ENCODE measurements at places on chromosomes 7 and 10.
A peak's percentile ranks its signal among the peaks of the same experiment; 100 is the strongest.

DNA sequence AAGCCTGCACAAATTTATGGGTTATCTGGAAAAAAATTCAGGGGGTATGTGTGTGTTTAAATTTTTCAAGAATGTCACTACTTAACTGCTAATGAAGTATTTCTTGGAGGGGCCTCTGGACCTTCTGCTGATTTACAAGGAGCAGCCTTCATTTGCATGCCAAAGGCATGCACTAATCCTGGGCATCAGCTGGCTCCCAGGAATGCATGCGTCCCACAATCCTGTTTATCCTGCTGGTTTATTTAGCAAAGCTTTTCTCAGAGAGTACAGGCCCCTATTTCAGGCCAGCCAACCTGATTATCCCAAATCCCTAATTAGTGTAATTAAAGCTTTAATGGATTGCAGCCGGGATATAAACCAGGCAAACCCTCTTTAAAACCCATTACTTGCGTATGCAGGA is 170.4 kb downstream of the TAX1BP1 start:
- DNase-seq: no peak

GRCh38 chr7:69827140-69827539 is 228.9 kb downstream of the AUTS2 start:
- no peak for DNase-seq

DNA sequence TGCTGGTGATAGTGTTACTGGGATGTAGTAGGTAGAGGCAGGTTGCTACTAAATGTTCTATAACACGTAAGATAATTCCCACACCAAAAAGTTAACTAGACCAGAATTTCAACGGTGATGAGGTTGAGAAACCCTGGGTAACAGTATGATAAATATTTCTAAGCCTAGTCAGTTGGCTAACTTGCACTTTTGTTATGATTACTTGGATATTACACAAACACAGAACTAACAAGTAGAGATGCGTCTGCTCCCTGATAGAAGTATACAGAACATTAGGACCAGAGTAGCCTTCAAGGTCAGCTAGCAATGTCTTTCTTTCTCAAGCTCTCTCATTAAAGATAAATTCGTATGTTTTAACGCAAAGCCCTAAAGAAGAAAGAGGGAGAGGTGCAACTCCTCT is 86.2 kb upstream of the FZD8 start:
- DNase-seq: no peak

DNA sequence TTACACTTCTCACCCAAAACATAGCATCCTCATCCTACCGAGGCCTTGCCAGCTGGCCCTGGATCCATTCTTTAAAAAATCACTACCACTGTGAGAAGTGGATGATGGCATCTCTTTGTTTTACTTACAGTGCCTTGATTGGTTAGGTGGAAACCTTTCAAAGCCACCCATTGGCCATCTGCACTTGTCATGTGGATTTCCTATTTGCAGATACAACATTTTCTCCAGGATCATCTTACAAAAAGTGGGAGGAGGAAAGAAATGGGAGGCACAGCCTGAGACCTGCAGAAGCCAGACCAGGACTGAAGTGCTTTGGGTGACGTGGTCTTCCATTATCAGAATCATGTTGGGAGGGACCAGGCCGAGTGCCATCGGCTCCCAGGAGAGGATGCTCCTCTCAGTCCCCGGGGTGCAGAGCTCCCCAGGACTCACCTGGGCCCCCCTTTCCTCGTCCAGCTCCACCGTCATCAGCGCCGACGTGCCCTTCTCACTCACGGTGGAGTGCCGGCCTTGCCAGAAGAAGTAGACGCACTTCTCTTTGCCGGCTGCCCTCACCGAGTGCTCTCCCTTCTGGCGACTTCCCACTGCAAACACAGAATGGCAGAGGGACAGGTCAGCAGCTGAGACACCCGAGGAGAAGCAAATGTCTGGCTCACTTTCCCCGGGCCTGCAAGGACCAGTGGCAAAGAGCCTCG is 161.2 kb downstream of the SVIL start:
- no peak for DNase-seq

GRCh38 chr7:81665236-81665635 is 104.6 kb downstream of the HGF start:
- no peak for DNase-seq

DNA sequence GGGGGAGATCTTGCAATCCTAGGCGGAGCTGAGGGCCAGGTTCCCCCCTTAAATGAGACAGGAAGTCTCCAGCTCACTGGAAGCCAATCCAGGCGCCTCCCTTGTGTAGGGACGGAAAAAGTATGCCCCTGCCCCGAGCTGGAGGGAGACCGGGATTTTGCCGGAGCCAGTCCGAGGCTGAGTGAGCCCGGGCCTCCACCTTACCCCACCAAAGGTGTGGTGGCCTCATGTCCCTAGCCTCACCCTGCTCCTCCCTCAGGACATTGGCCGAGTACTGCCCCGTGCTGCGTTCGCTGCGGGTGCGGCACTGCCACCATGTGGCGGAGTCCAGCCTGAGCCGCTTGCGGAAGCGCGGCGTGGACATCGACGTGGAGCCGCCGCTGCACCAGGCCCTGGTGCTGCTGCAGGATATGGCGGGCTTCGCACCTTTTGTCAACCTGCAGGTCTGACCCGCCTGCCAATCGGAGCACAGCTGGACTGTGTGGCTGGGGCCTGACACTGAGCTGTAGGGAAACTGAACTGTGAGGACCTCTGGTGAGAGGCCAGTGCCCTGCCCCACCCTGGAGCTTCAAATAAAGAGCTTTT is 2.0 kb downstream of the FBXL15 start:
- DNase-seq: peak; percentile 37

DNA sequence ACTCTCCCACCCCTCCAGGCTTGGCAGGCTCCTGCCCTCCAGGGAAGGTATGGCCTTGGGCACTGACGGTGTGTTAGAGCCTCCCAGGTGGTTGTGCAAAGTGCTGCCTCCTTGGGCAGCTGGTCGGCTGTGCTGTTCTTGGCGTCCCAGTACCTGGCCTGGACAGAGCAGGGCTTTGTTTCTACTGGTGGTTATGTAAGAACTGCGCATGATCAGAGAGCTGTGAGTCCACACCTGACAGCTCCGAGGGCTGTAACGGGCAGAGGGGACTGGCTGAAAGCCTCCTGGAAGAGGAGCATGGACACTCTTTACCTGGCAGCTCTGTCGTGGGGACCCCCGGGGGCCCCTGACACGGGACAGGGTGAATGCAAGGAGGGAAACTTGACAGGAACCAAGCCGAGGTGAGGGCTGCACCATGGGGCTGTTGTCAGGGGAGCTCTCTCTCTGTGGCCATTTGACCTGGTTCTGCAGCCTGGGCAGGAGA is 3.1 kb upstream of the SFRP5 start:
- no peak for DNase-seq

DNA sequence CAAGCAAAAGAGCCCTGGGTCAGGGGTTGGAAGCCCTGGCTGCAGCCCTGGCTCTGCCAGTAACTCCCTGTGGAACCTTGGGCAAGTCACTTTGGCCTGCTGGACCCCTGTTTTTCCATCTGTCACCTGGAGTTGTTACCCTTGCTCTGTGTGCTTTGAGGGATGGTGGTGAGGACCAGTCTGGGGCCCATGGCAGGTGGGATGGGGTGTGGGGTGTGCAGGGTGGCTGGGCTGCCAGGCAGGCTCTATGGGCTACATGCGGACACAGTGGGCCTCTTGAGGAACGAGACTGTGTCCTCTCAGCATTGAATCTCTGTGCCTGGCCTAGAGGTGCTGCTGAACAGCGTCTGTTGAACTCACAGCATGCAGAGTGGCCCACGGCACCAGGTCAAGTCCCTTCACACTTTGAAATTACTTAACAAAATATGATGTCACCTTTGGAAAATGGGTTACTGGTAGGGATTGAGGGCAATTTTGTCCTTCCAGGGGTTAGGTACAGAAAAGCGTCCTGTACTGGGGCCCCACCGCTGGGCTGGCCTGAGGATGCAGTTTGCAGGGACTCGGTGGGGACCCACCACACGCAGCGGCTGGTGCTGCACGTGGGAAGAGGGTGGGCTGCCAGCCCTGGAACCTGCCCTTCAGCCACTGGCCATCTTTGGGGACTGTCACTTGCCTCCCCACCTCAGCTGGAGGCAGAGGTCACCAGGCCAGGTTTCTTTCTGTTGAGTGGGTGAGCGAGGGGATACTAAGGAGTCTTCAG is 45.3 kb downstream of the PRF1 start:
- no peak for DNase-seq

- DNase-seq: no peak
Observed at GRCh38 chr7:81743665-81744064, 26.2 kb downstream of the HGF start.

DNA sequence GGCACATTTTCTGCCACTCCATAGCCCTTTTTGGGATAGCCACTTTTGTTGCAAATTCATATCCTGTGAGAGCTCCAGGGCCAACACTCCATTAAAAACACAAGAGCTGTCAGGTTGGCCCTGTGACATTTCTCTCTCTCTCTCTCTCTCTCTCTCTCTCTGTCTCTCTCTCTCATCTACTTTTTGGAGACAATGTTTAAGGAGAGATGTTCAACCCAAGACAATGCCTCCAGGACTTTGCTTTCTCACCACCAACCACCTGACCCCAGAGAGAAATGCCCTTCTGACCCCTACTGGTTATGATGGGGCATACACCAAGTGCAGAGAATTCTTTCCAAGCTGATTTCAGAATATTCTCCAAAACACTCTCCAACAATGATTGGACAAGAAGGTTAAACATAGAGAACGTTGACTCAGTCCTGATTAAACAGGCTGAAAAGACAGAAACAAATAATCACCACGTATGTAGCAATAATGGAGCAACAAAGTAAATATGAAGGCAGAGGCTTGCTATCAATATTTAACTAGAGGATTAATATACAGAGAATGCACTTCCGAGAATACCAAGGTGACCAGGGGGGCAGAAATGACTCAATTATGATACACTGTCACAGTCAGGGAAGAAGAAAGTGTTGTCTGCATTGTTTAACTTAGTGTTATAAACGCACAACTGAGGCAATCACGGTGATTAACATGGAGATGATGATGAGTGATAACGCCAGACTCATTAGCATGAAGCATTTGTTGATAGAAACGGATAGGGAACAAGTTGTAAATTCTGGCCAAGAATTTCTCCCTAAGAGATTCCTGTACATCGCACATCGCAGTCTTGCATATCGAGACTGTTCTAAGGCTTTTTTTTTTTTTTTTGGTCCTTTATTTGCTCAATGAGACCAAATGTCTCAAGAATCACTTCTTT is 178.5 kb downstream of the NRP1 start:
- peak; percentile 49 for DNase-seq

DNA sequence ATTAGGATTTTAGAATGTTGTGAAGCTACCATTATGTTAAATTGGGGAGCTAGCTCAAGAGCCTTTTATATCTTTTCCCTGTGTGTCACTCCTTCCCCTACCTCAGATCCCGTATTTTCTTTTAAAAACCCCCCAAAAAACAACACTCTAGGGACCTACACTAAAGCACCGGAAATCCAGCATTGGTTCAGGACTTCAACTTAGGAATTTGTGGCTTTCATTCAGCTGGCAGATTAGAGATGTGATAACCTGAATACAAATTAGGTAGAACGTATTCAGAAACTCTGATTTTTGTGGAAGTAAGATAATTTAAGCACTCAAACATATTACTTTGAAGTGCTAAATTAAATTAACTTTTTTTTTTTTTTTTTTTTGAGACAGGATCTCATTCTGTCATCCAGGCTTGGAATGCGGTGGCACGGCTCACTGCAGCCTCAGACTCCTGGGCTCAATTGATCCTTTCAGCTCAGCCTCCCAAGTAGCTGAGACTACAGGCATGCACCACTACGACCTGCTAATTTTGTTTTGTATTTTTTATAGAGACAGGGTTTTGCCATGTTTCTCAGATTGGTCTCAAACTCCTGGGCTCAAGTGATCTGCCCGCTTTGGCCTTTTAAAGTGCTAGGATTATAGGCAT is 6.8 kb downstream of the TBC1D12 start:
- no peak for DNase-seq

GRCh38 chr10:8137272-8137681 is 82.8 kb downstream of the GATA3 start:
- no peak for DNase-seq

DNA sequence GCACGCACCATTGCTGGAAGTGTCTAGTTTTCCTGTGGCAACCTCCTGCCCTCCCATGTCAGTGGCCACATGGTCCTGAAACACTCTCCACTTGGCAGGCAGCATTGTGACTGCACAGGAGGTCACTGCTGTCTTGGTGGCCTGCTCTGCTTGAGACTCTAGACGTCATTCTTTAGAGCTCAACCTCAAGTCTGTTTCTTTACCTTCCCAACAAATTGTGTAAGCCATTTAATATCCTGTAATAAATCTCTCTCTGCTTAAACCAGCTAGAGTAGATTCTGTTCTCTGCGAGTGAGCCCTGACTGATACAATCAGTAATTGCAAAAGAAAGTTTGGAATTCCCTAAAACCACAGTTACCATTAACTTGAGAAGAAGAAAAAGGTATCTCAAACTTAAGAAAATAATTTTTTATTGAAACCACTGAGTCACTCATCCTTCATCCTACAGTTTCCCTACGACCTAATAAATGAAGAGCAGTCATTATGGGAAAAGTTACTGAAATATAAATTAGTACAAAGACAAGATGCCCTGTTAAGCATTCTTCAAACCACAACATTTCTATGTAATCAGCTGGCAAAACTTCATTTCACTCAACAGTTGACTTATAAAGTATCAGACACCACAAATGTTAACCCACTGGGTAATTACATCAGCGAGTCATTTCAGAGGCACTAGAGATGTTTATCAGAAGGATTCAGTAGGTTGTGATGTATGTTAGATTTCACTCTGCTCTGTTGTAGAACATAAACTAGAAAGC is 18.0 kb downstream of the SLC25A13 start:
- DNase-seq: no peak

DNA sequence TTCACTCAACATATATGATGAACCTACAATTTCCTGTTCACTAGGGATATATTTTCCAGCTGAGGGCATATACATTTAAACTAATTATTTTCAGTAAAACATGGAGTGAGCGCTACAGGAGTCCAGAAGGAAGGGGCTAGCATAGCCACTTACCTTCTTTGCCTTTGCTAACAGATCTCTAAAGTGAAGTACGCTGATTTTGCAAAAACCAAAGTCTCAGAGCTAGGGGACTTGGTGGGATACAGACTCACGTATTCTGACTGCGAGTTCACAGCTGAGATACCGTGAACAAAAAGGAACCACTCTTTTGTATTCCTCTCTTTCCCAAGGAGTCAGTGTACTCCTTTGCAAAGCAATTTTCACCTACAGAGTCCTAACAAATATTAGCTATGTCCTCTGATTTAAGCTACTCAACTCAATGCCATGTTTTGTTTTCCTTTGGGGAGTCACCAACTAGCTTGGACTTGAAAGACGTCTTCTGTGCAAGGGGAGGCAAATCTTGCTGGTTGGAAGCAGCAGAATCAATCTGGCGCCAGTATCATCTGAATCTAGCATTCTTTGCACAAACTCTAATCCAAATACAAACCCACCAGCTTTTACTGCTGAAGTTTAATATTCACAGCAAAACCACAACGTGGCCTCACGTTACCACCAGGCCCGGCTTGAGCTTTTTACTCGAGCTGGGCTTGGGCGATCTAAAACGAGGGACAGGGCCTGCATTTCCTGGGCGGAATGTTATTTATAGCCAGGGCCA is 657 bp downstream of the CDNF start:
- DNase-seq: peak; percentile 11

All from AG09319 (cell line).